ENCODE measurements at places on chromosomes 5 and 9. TPM values are rescaled to one million over a fixed set of nuclear protein-coding genes. Genes with fewer than 3 reads are reported as not detected.

- DNase-seq: no peak
Measured at GRCh38 chr9:74951725-74952151, 974 bp downstream of the C9orf40 start.

GRCh38 chr5:106825374-106825773 is 845.4 kb downstream of the EFNA5 start:
- no peak for DNase-seq

- DNase-seq: no peak
Measured at GRCh38 chr5:160961038-160961437, 109.0 kb upstream of the ATP10B start.

DNA sequence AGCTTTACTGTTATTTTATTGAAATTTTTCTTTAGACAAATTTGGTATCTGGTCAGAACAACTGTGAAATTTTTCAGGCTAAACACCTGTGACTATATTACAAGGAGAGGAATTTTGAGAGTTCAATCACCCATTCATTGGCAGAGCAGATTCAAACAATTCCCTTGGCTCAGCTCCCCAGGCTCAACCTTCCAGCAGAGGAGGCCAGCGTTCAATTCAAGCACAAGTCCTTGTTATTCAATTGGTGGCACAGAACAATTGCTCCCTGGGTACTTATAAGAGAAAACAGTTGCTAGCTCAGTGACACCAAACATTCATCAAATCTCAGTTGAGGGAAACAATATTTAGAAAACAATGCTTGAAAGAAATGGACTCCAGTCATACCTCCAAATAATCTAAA is 83.3 kb downstream of the SUSD1 start:
- DNase-seq: no peak

- DNase-seq: no peak
Measured at GRCh38 chr9:76921165-76921564, 15.3 kb upstream of the PRUNE2 start.

DNA sequence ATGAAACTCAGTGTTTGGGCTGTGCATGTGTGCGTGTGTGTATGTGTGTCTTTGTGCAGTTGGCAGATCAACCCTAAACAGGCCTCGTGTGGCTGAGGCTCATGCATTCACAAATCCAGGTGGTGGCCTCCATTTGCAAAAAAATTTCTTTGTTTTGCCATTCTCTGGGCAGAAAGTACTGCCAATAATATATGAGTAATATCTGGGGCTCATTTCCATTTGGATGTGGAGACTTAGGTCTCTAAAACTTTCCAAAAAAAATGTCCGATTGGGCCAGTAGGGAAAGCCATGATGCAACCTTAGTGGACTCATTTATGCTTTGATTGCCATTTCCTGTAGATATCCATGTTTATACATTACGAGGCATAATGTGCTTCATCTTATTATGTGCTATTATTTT is 77.9 kb upstream of the RPS23 start:
- no peak for DNase-seq

GRCh38 chr9:111572950-111573604 is 26.4 kb downstream of the PTGR1 start:
- DNase-seq: no peak

- DNase-seq: no peak
Measured at GRCh38 chr9:17864951-17865350, 286.1 kb downstream of the SH3GL2 start.

CCNO gene
- total RNA-seq: not detected

TIMD4 gene
- 2.9 TPM for total RNA-seq

ACER2 gene
- 2.3 TPM for total RNA-seq

CDKN2A gene
- total RNA-seq: 30.6 TPM

TTC16 gene
- total RNA-seq: not detected

SLCO6A1 gene
- total RNA-seq: not detected

NDST1 gene
- total RNA-seq: 47.9 TPM
